ENCODE measurements at places on chromosomes 3 and 15.

GRCh38 chr15:83927704-83928391 is 273.9 kb downstream of the ADAMTSL3 start:
- DNase-seq = no peak

- no peak for DNase-seq
These were observed 318.0 kb downstream of the FGF12 start for GRCh38 chr3:192409201-192409837.

DNA sequence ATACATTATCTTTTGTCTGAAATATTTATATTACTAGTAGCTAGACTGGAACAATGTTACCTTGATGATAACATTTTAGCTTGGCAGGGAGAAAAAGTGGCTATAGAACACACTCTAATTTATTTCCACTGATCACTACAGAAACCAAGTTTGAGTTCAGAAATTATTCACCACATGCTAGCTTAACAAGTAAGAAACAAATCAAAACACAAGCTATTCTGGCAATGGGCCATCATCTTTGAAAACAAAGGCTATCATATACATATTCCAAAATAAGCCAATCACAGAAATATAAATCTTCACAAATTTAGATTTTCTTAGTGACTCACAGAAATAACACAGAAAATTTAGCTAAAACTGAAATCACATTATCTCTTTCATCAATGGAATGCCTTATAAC is 17.1 kb downstream of the AQR start:
- DNase-seq = no peak

DNA sequence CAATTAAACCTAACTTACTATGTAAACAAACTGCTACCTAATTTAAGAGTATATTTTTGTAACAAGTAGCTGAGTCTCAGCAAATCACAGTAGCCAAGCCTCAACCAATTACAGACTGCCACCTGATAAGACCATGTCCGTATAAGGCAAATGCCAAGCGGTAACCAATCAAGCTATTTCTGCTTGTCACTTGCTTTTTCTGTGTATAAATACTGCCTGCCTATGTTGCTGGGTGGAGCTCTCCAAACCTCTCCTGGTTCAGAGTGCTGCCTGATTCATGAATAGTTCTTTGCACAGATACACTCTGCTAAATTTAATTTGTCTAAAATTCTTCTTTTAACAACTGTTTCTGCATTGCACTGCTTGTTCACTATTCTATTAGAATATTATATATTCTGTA is 42.6 kb downstream of the ZNF148 start:
- DNase-seq = no peak

All from T-helper 22 cell (primary cell).